Left lung (tissue), 14 donors: ENCODE measurements at places on chromosomes 5 and 9. TPM values are rescaled to one million over a fixed set of nuclear protein-coding genes. Genes with fewer than 3 reads are reported as not detected.
A peak's percentile ranks its signal among the peaks of the same experiment; 100 is the strongest.

The ERGIC1 gene
- 125 TPM for polyA plus RNA-seq

The PALM2AKAP2 gene
- 27.3 TPM for polyA plus RNA-seq

The SLIT3 gene
- 37.6 TPM for polyA plus RNA-seq

The CENPH gene
- polyA plus RNA-seq = 30.9 TPM

The FAM153A gene
- 0.25 TPM for polyA plus RNA-seq

The APC gene
- 48.3 TPM for polyA plus RNA-seq

The IL3 gene
- polyA plus RNA-seq = not detected

The ZDHHC21 gene
- polyA plus RNA-seq = 19.4 TPM

The PCDHGA5 gene
- 3.5 TPM for polyA plus RNA-seq

DNA sequence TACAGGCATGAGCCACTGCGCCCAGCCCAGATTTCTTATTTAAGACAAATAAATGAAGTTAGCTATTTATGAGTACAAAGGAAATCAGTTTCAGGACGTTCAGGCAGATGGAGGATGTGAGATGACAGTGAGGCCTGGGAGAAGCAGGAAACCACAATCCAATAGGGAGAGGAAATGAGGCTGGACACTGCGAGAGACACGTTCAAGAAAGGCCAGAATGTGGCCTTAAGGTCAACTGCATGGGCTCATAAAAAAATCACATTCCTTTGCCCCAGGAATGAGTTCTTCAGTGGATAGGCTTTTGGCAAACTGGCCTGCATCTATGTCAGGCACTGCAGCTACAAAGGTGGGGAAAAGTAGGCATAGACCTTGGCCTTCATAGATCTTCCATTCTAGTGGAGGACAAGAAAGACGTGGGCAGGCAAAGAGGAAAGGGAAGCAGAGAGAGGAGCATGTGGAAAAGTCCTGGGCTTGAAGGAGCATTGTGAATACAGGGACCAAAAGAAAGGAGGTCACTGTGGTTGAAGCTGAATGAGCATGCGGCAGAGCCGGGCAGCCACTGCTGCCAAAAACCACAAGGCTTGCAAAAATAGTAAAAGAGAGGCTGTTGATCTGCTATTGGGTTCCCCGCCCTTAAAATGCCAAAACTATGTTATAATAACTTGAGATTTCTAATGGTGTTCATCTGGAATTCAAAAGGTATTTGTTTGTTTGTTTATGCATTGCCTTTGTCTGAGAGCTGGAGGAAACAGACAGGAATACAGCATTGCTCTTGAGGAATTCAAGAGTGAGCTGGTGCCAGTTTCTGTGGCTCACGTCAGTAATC, 133.0 kb downstream of the GNA14 start:
- no peak for DNase-seq

DNA sequence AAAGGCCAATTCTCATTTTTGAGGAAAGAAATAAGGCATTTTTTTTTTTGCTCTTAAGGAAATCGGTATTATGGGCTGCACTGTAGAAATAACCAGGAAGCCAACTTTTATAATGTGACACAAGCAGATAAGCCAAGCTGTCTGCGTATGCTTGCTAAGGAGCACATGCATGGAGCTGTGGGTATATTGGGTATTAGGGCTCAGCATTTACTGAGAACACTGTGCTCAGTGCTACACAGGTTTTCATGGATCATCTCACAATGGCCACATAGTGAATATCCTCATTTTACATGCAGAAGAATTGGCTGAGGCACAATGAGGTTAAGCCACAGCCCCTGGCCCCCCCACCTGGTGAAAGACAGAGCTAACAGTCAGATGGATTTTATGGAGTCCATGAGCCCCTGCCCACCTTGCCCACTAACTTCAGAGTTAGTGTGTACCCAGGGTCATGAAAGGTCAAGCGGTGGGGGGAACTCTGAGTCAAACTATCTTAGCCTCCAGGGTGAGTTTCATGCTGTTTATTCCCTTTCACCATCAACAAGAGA, 204.8 kb downstream of the SPATA31A6 start:
- DNase-seq = no peak

- DNase-seq = no peak
These were observed 12.9 kb upstream of the PAM start for GRCh38 chr5:102742215-102742614.

DNA sequence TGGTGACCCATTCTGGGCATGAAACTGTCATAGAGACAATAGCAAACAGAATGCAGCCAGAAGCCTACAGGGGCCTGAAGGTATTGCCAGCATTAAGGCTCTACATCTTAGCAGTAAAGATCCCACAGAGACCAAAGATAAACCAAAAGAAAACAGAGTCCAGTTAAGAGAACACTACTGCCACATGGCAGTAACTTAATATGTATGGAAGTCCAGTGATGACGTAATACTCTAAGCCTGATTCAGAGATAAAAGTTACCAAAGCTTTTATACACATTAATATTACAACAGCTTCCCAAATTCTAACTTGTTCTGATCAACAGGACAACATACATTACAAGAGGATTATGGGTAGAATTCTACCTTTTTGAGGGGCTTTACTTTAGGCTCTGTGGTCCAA, 371.5 kb downstream of the PRELID2 start:
- no peak for DNase-seq

DNA sequence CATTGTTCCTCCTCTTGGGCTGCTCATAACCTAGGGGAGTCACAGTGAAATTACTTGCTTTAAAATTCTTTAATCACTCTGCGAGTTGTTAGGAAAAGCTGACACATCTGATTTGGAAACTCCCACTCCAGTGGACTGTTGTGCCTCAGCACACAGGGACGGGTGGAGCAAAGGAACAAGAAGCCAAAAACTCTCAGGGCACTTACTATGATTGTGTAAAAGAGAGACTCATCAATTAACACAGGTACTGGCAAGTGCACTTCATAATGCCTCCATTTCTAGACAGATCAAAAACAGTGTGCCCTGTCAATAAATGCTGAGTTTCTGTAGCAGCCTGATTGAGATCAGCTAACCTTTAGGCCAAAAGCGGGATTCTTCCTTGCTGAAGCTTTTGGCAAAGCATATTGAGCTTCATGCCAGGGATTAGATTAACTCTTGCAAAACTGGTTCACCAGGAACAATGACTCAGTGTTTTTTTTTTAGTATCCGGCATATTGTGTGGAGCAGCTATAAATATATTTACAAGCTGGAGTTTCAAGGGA, 55.9 kb downstream of the TMC1 start:
- no peak for DNase-seq

- DNase-seq = no peak
These were observed 59.8 kb downstream of the FGF1 start for GRCh38 chr5:142626099-142626498.

GRCh38 chr5:111742177-111742994, 14.6 kb downstream of the NREP start:
- no peak for DNase-seq

DNA sequence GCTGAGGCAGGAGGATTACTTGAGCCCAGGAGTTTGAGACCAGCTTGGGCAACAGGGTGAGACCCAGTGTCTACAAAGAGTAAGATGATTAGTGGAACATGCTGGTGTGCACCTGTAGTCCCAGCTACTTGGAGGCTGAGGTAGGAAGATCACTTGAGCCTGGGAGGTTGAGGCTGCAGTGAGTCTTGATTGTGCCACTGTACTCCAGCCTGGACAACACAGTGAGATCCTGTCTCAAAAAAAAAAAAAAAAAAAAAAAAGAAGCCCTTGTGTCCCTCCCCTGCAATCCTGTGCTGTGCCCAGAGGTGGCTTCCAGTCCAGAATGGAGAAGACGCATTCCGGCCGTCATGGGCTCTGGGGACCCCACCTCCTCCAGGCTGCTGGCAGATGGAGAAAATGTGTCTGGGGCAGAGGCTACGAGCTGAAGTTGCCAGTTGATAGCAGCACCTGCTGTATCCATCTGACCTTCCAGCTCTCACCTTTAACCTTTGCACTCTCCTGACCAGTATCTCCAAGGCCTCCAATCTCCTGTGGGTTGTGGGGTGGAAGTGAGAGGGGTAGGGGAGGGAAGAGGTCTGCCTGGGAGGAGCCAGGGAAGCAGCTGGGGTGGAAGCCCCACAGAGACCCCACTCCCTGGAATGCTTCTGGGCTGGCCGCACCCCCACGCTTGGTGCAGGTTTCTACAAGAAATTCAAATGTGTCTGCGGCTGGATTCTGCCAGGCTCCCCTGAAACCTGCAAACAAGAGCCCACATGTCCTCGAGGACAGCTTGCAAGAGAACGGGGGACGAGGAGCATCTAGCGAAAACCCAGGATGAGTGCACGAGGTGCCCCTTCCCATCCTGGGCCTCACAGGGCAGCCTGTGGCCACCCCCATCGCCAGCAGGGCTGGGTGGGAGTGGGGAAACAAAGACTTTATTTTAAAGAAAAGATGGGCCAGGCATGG, 148.3 kb upstream of the IER5L start:
- no peak for DNase-seq

GRCh38 chr5:9170026-9170425, 375.8 kb downstream of the SEMA5A start:
- DNase-seq = no peak

DNA sequence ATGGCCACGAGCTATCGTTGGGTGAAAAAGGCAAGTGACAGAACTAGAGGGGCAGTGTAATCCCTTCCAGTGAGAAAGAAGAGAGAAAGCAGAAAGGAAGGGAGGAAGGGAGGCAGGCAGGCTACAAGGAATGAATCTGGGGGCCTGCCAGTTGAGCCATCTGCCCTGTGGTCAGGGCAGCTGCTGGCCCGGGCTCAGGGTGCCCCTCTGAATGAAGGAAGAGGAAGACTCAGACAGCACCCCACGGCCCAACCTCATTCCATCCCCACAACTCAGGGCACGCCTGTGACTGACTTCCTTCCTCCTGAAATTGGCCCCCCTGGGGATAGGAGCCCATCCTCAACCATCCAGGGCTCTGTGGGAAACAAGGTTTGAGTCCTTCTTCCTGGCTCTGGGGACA, 20.3 kb upstream of the FLT4 start:
- peak; percentile 60 for DNase-seq

- DNase-seq = no peak
These were observed 68.2 kb upstream of the TAF1L start for GRCh38 chr9:32703635-32704034.

GRCh38 chr9:96014078-96014477, 138.6 kb downstream of the ERCC6L2 start:
- no peak for DNase-seq

DNA sequence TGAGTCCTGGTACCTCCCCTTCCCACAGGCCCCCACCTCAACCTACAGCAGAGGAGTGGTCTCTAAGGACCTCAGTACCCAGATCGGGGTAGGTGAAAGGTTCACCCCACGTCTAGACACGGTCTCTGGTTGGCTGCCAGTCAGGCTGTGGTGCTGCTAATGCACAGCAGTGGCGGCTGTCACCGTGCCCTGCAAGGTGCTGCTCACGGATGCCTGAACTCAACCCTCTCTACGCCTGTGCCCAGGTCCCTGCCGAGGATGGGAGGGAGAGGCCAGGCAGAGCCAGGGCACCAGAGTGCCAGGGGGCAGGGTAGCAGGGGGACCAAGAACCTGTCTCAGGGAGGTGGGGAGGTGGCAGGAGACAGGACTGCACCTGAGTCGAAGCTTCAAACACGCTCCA, 14.3 kb downstream of the IER5L start:
- no peak for DNase-seq

DNA sequence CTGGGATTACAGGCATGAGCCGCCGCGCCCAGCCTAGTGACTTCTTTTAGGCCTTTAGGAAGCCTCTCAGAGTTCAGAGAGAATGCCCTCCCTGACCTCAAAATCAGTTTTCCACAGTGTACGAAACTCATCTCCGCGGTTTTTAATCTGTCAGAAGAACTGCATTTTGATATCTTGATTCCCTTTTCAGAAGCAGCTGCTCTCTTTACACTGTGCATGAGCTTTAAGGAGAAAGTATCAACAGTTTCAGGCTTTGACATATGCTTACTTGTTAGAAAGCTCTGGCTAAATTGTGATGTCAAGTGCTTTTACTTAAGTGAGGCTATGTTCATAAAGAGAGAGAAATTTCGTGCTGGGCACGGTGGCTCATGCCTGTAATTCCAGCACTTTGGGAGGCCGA, 74.6 kb downstream of the USP20 start:
- DNase-seq = no peak

DNA sequence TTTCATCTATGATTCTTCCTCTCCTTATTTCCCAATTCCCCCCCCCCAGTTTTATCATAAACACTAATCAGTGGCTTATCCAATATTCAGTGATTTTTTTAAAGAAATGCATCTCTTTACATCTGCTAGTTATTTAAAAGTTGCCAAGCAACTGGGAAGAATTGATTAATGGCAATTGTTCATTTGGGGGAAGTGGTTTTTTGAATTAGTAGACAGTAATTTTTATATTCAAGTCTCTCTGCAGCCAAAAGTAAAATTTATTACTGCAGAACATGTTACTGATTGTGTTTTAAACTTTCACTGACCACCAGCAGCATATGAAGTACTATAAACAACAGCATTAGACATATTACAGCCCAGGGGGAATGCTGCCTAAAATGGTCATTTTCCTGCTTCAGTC, 308.8 kb upstream of the NREP start:
- DNase-seq = peak; percentile 21
